ENCODE measurements at places on chromosomes 2 and 18.

- peak; percentile 34 for DNase-seq
These were observed 57.3 kb upstream of the PSMD14 start for GRCh38 chr2:161250864-161251436.

DNA sequence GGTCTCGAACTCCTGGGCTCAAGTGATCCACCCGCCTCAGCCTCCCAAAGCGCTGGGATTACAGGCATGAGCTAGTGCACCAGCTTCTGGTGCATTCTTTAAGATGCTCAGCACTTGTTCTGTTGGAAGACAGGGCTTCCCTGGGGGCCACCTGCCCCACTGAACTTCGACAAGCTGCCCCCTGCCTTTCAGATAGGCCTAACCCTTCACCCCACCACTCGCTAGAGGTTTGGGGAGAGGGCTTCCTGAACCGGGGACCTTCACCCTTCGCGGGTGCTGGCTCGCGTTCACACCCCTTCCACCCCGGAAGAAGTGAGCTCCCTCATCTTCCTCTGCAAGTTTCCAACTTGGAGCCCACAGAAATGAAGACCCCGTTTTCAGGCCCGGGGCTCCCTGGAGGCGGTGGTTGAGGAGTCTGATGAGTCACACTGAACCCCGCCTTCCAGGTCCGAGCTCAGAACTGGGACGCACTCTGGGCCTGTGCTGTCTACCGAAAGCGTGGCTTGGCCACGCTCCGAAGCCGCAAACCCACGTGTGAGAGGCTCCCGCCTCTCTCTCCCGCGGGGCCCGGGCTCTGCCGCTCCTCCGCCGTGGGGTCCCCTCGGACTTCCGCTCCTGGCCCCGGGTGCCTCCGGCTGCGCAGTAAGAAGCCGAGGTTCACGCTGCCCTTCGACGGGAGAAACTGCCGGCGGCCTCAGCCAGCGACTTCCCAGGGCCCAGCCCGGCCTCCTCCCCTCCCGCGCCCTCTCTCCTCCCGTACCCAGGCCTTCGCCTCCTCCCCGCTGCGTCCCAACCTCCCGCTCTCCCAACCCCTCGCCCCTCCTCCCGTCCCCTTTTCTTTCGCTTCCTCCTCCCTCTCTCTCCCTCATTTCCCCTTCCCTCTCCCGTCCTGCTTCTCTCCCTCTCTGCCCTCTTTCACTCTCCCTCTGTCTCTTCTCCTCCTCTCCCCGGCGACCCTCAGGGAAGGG, 47.5 kb upstream of the SP3 start:
- DNase-seq, result peak; percentile 30

DNA sequence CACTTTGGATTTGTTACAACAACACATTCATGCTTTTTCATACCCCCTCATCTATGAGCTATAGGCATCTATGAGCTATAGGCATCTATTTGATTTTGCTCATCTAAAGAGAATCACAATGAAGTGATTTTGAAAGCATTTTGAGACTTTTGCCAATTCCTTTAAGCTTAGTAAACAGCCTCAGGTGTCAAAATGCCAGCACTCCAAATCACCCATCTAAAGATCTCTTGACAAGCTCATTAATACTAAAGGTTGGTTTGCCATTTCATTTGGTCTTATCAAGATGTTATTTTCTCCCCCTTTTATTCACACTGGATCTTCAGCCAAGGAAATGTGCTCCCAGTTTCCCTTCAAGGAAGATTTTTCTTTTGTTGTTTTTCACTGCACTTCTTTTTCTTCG, 110.7 kb upstream of the TLK1 start:
- DNase-seq, result no peak

DNA sequence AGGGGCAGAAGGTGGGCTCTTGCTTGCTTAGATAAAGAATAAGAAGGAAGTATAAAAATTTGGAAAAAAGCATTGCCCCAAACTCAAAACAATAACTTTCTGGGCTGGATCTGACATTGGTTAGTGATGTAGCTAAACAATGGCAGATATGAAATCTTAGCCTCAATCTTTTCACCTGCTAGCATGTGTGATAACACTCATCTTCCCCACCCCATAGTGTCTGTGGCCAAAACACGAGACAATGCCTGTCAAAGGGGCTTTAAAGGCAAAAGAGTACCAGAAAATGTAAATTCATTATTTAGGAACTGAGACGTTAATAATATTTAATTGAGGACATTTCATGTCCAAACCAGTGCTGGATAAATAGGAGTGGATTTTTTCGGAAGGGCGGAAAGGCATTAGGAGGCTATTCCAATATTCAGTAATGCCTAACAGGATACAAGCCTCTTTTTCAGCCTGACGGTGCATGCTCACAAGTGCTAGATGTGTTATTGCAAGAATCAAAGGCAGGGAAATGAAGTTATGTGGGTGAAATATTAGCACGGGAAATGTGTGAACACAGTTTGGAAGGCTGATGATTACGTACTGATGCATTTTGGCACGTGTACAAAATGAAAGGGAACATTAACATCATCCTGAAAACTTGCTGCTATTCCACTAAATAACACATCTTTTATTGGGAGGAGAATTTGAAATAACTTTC, 395.7 kb downstream of the GALR1 start:
- DNase-seq, result no peak

- peak; percentile 28 for DNase-seq
These were observed 174.6 kb downstream of the HAUS1 start for GRCh38 chr18:46278481-46279465.

- no peak for DNase-seq
These were observed 50.8 kb upstream of the TMEM87B start for GRCh38 chr2:112004253-112004645.

GRCh38 chr18:69890558-69890957, 57.1 kb downstream of the CD226 start:
- DNase-seq, result no peak

DNA sequence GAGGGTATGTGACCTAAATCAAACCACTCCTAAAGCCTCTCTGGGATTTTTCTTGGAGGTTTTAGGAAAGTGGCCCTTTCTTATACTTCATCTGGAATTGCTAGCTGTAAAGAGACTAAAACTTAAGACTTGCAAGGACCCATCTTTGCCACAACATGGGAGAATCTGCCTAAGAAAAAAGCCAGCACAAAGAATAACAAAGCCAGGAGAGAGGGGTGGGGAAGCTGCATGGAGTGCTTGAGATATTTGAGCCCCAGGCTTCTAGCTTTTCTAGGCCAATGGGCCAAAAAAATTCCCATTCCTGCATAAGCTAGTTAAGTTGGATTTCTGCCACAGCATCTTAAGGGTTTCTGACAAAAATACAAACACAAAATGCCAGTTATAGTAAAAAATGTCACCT, 38.5 kb upstream of the LYPD6 start:
- DNase-seq, result no peak

DNA sequence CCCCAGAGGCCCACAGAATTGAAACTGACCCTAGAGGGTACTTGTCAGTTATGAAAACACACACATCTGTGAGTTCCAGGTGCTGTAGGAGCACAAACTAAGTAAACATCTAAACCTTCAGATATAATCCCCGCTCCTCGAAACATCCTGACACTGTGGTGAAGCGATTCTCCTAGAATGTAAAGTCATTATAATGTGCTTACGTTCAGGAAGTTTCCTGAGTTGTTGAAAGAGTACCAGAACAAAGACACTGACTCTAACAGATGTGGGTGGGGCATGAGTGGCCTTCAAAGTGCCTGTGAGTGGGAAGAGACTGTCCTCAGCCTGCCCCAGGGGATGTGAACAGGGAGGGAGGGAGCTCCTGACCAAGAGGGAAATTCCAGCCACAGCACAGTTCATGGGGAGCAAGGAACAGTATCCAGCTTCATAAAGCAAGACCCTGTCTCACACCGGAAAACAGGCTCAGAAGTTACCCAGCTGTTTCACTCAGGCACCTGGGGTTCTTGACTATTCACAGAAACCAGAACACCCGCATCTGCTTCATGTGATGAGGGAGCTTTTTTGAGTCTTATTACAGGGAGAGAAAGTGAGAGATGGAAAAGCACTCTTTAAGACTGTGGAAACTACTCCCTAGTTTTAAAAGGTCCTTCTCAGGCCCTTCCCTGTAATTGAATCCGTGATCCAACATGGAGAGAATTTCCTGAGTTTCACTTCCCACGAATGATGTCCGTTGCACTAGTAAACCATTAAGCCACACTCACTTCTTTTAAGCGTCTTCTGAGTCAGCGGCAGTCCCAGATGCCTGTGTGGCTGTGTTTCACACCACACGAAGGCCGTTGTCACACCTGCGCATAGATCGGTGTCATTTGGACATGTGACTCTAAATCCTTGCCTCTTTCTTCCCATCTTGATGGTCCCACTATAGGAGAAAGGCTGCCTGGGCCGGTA, 88.6 kb upstream of the EML6 start:
- DNase-seq, result no peak

- DNase-seq, result peak; percentile 31
These were observed 4.5 kb downstream of the SEMA4F start for GRCh38 chr2:74658516-74658915.

DNA sequence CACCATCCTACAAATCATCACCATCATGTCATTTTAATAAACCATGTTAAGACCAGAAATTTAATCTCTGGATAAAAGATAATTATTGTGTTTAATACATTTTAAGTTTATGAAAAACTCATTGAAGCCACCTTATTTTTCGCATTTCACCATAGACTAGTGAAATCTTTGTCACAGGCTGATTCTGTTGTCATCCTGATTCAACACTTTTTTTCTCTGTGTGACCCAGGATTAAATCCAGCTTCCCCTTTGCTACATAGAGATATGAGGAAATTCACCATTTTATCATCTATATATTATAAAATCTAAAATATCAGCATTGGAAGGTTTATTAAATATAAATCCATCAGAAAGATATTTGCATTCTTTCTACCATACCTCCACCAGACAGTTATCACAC, 29.2 kb upstream of the MRO start:
- no peak for DNase-seq

DNA sequence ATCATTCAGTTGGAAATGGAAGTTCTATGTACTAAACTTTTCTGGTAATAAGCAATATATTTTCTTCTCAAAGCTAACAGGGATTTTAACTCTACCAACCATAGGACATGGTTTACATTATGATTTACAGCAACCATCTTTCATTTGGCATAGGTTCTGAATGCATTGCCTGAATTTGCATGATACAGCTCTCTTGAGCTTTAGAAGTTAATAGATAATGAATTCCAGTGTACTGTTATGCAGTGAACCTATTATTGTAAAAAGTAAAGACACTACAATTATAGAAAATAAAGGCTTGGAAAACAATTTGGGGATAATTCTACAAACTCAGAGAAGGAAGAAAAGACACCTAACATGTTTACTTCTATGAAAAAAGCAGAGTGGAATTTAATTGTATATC, 182.0 kb downstream of the GRB14 start:
- no peak for DNase-seq

DNA sequence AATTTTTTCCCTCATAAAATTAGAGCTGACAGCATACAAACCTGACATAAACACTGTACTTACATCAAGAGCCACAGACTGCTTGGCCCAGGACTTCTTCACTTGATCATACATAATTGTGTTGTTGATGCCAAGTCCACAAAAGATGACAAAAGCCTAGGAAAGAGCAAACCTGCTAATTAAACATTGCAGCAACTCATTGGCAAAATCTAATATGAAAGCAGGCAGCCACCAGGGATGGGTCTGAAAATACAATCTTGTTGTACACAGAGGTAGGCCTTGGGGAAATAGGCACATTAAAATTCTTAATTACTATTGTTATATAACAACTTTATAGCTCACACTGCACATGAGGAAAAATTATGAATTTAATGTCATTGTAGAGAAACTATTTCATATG, 255.8 kb downstream of the PDE11A start:
- DNase-seq, result no peak

GRCh38 chr18:42514512-42514911, 559.5 kb downstream of the PIK3C3 start:
- no peak for DNase-seq

GRCh38 chr2:102106133-102106556, 36.4 kb upstream of the IL1R1 start:
- no peak for DNase-seq

GRCh38 chr2:186125625-186126024, 360.4 kb upstream of the ZC3H15 start:
- no peak for DNase-seq

GRCh38 chr2:233093166-233093448, 33.0 kb downstream of the INPP5D start:
- no peak for DNase-seq

GRCh38 chr2:183081911-183082310, 3.4 kb downstream of the DUSP19 start:
- no peak for DNase-seq

GRCh38 chr18:21663578-21663977, 41.0 kb downstream of the ABHD3 start:
- no peak for DNase-seq

GRCh38 chr2:86118130-86118529, 12.1 kb downstream of the PTCD3 start:
- DNase-seq, result no peak

DNA sequence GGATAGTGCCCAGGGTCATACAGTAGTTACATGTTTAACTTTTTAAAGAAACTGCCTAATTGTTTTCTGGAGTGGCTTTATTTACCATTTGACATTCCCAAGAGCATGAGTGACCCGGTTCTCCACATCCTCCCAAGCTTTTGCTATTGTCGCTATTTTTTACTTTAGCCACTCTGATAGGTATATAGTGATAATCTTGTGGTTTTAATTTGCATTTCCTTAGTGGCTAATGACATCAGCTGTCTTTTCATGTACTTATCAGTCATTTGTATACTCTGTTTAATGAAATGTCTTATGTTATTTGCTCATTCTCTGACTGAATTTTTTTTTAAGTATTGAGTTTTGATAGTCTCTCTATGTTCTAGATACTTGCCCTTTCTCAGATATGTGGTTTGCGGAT, 109.7 kb upstream of the HS6ST1 start:
- DNase-seq, result no peak

DNA sequence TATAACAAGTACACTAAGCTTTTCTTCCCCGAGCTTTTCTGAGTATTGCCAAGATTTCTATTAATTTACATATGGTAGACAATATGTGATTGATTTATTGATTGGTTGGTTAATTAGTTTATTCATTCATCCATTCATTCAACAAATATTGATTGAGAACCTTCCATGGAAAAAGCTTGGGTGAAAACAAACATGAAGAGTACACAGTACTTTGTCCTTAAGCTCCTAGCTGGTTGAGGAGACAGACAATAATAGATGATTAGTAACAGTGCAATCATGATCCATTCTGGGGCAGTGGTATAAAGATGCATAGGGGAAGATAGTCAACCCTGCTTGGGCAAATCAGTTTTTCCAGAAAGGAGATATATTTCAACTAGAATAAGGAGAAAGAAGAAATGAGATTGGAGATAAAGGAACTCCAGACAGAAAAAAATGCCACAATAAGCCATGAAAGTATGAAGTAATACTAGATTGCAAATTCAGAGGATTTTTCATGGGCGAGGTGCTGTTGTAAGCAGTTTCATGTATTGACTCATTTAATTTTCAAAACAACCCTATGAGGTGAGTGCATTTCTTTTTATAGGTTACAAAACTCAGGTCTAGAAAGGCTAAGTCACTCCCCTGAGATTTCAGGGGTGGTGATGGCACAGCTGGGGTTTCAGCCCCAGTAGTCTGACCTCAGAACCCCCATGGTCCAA, 129.5 kb downstream of the RND3 start:
- no peak for DNase-seq

GRCh38 chr2:8533923-8534322, 147.9 kb upstream of the ID2 start:
- no peak for DNase-seq

GRCh38 chr2:127080938-127081755, 25.8 kb downstream of the BIN1 start:
- DNase-seq, result peak; percentile 82
